Fibroblast of skin of left biceps (primary cell): ENCODE measurements at places on chromosomes 11 and 22.

DNA sequence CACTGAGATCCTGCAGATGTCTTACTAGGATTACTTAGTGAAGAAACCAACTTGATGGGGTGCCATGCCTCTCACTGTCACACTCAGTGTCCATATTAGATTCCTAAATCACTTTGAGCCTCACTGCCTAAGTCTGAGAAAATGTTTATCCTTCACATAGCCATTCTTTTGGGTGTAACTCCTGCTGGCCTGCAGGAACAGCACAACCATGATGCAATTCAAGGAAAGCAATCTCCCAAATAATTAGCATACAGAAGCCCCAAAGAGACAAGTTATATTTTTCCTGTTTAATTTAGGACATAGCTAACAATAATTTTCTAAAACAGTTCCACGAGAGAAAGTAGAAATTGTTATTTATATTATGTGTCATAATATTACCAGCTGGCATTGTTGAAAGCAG lies 655.5 kb downstream of the KCNA4 start:
- no peak for DNase-seq

- DNase-seq: no peak
Observed at GRCh38 chr11:27246925-27247324, 116.1 kb downstream of the CCDC34 start.

DNA sequence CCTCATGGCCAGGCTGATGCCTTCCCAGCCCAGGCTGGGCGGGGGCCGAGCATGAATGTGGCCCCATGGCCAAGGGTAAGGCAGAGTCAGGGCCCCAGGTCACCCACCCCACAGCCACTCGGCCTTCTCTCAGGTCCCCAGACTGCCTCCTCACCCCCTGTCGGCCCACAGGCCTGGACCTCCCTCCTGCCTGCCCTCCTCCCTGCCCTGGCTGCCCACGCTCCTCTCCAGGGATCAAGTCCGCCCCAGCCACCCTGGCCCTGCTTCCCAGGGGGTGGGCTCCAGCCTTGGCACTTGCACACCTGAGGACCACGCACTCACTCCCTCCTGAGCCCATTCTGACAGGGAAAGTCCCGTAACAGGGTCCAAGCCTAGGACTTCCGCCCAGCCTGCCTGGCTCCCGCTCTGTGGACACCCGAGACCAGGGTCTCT lies 37.8 kb upstream of the TH start:
- no peak for DNase-seq

GRCh38 chr11:78715639-78716311 lies 141.1 kb upstream of the NARS2 start:
- DNase-seq: peak; percentile 12

GRCh38 chr11:45885274-45885920 lies at the start of gene MAPK8IP1:
Gene MAPK8IP1 (plus strand): TSS chr11:45885651. CDS start chr11:45885821, 170 bp downstream.
- DNase-seq: no peak

DNA sequence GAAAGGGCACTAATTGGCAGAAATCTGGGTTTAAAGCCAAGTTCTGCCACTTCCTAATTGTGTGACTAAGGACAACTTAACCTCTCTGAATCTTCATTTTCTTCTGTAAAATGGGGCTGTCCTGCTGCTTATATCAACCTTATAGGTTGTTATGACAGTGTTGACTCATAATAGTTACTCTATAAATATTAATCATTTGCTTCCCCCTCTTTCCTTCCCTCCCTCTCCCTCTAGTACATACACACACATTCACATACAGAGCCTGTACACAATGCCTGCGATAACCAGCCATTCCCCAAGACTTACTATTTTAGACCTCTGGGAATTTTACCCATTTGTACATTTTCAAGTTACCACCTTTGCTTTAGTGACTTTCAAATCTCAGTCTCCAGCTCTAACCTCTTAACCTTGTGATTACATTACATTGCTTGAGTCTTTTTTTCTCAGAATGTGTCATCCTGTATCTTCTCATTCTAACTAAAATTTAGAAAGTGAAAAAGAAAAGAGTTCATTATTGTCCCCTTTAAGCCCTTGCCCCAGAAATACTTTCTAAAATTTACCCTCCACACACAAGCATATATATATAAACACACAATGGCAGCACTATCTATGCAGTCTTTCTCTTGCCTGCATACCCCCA lies 31.9 kb downstream of the GDPD4 start:
- no peak for DNase-seq
